ENCODE measurements at places on chromosomes 6 and 20.
A peak's percentile ranks its signal among the peaks of the same experiment; 100 is the strongest.

DNA sequence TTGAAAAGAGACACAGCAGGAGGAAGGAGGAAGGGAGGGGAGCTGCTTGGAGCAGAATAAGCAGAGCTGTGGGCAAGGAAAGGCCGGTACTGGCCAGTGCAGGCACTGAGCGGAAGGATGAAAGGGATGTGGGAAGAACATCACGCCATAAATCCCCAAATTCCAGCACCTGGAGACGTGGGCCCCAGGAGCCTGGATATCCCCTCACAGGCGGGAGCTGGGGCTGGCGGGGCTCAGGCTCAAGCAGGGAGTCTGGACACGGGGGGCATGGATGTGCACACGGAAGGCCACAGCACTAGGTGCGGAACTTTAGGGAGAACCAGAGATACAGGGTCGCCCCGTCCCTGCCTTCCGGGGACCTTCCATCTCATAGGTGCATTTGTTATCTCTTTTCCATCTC, 7.5 kb upstream of the RPP40 start:
- DNase-seq: no peak

DNA sequence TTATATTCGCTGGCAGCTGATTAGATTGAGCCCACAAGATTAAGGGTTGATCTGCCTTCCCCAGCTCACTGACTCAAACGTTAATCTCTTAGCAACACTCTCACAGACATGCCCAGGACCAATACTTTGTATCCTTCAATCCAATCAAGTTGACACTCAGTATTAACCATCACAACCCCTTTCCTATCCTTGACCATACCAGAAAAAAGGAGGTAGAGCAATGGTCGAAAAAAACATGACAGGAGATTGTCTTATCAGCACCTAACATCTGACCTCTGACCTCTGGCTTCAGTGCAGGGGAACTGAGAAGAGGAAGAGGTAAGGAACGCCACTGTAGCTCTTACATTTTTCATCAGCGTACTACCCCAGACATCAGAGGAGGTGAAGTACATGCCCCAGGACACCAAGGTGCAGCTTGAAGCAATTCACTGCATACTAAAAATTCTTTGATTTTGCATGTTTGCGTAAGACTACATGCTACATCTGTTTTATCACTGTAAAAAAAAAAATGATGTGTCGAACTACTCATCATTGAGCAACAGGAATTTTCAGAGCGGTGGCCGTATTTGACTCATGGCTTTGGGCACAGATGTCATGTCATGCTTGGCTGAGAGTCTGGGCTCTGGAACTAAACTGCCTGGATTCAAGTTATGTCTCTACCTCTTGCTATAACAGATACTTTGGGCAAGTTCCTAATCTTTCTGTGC, 188.0 kb upstream of the TAB2 start:
- peak; percentile 32 for DNase-seq

- no peak for DNase-seq
These were observed 86.5 kb upstream of the MYL9 start for GRCh38 chr20:36454698-36455427.

DNA sequence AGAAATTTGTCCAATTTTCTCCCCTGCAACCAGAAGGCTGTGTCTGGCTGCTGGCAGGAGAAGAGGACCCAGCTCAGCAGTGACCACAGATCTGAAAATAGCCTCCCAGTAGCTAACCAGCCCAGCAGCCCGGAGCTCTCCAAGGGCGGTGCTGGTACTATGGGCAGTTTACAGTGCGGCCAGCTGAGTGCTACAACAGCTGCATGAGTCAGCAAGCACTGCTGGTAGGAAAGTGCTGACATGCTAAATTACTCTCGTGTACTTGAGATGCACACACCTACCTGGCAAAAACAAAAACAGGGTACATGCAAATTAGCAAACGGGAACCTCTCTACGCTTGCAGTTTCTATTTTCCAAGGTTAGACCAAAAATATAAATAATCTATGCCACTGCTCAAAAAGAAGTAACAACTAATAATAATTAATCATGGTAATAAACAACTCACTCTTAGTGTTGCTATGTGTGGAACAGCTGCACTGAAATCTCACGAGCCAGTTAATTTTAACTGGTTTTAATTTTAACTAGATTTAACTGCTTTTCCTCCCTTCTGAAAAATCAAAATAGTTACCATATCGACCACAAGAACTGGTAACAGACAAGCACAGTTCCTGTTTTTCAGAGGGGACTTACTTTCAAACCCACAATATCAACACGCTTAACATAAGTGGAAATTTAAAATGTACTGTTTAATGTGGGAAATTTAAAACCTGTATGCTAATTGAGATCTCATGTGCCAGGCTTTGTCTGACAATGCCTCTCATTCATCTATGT, 10.8 kb downstream of the BACH2 start:
- peak; percentile 65 for DNase-seq

DNA sequence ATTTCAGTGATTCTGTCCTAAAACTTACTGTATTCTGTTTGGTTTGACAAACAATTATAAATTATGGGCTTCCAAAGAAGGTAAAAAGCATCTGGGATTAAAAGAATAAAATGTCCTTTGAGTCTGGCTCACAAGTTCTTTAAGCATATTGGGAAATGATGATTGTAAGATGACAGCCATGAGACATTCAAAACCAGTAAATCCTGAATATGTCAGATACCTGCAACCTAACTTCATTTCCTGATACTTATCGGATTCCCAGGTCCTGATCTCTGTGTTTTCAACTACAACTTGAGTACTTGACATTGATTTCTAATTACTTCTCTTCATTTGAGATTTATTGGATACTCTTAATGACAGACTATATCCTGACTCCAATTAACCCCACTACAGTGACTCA, 446.6 kb downstream of the GRIK2 start:
- DNase-seq: no peak

DNA sequence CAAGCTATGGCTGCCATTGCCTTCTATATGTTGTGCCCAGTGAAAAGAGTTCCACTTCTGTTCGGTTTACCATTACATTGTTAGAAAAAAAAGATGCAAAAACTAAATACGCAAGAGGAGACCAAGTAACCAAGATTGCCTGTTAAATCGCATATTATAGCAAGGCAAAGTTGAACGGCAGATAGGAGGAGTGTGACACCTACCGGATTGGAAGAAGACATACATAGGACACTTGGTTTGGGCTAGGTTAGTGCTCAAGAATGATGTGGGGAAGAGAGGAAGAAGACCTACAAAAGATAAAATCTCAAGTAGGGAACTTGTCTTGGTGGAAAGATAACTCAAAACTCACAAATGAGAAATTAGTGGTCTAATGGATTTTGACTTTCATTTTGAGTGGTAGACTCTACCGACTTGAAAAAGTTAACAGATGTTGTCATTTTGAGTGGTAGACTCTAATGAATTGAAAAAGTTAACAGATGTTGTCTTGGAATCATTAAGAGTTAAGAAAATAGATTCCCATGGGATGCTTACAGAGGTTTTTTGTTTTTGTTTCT, 95.5 kb downstream of the F13A1 start:
- no peak for DNase-seq

GRCh38 chr6:56223995-56224394, 23.4 kb downstream of the COL21A1 start:
- no peak for DNase-seq

GRCh38 chr20:9884061-9884460, 45.2 kb upstream of the PAK5 start:
- DNase-seq: no peak

- DNase-seq: no peak
These were observed 42.0 kb downstream of the ADGRB3 start for GRCh38 chr6:68677058-68677457.
